ENCODE measurements at places on chromosomes 7 and 10. TPM values are rescaled to one million over a fixed set of nuclear protein-coding genes. Genes with fewer than 3 reads are reported as not detected.

DNA sequence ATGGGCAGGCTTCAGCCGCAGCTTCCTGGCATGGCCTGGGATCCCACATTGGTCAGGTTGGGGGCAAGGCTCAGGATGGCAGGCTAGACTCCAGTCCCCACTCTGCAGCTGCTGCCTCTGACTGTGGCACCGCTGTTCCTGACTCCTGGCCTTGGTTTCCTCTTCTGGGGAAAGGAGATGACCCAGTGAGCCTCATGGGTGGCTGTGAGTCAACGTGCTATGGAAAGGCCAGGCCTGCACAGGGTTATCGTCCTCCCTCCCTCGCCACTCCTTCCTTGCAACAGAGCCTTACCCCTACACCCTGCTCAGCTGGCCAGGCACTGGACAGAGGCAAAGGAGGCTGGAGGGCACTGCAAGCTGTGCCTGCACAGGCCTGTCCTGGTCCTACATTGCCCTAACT, 36.1 kb upstream of the CHST15 start:
- H3K4me3 ChIP-seq = no peak overlapping the region
- no peaks in the 10 kb centered on the region for H3K27me3 ChIP-seq
- no peaks in the 10 kb centered on the region for H3K36me3 ChIP-seq
- no peaks in the 10 kb centered on the region for H3K4me1 ChIP-seq
- DNase-seq = no peak
- H3K27ac ChIP-seq = no peak overlapping the region

DNA sequence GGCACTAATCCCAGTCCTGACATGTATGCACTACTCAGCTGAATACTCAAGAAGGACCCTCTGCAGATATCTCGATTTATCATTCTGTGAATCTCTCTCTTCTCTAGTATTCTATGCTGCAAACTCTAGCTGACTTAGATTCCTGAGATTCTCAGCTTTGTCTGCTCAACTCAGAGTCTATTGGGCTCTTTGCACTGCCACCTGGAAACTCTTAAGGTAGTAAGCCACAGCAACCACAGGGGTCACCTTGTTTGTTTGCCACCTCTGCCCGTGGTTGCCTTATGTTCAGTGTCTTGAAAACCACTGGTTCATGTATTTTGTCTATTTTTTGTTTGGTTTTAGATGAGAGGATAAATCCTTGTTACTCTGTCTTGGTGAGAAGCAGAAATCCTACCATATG, 72.9 kb downstream of the SP8 start:
- H3K4me1 ChIP-seq = no peaks in the 10 kb centered on the region
- H3K4me3 ChIP-seq = no peak overlapping the region
- no peaks in the 10 kb centered on the region for H3K27me3 ChIP-seq
- H3K36me3 ChIP-seq = no peaks in the 10 kb centered on the region
- H3K27ac ChIP-seq = no peak overlapping the region

Gene OR6B1
- not detected for total RNA-seq

DNA sequence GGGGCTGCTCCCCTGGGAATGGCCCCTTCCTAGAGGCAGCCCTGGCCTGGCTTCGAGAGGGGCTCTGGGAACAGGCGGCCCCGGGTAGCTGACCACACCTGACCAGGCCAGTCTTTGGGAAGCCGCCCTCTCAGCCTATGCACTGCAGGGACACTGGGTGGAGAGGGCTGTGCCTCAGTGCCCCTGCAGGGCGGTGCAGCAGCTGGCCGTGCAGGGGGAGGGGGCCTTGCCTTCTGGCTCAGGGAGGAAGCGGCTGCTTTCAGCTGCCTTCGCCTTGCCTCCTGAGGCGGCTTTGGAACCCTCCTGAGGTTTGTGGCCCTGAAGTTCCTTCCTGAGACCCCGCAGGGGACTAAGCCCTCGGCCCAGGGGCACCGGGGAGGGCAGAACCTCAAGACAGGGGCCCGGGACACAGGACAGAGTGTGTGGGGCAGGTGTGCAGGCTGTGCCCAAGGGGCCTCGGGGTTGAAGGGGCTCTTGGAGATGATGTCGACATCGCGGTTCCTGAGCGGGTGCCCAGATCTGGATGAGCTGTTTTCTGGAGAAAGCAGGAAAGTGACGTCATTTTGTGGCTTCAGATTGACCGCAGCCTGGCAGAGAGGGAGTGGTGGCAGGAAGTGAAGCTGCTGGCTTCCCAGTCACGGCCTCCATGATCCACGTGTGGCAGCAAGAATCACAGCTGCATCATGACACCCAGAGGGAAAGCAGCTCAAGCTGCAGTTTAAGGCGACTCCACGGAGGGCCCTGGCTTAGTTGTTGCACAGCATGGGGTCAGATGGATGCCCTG, 17.7 kb downstream of the ADAM8 start:
- H3K4me1 ChIP-seq = no peaks in the 10 kb centered on the region
- no peak overlapping the region for H3K27ac ChIP-seq
- no peak overlapping the region for H3K4me3 ChIP-seq
- H3K36me3 ChIP-seq = no peaks in the 10 kb centered on the region

- no peak for DNase-seq
- H3K27me3 ChIP-seq = no peaks in the 10 kb centered on the region
- H3K4me1 ChIP-seq = no peaks in the 10 kb centered on the region
- H3K36me3 ChIP-seq = no peaks in the 10 kb centered on the region
Observed at GRCh38 chr10:84015877-84016595, 123.3 kb upstream of the GHITM start.

GRCh38 chr7:92737706-92738105, 98.7 kb downstream of the CDK6 start:
- no peak for DNase-seq
- peaks cover 2% of the 10 kb centered on the region for H3K4me1 ChIP-seq
- no peak overlapping the region for H3K27ac ChIP-seq
- H3K4me3 ChIP-seq = no peak overlapping the region
- no peaks in the 10 kb centered on the region for H3K36me3 ChIP-seq

Data from aorta (tissue), 5 donors.